Stimulated activated CD8-positive, alpha-beta memory T cell treated with anti-CD3 and anti-CD28 coated beads, Interleukin-4, amount 100 ng/mL, for 4 hours (primary cell): ENCODE measurements at places on chromosomes 1 and 21.

- no peak for DNase-seq
Measured at GRCh38 chr21:28758042-28758882, 234.4 kb downstream of the LTN1 start.

DNA sequence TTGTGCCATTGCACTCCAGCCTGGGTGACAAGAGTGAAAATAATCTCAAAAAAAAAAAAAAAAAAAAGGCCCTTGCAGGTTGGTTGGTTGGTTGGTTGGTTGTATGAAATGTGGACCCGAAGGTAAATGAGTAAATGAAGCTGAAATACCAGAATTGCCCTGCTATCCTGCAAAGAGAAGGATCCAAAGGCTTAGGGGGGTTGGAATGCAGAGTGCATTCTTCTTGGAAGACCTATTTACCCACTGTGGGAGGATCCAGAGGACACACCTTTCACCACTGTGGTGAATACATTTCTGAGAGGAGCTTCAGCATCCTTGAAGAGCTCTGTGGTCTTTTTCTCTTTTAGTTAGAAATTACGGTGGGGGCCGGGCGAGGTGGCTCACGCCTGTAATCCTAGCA lies 28.7 kb upstream of the EIF4G3 start:
- DNase-seq = no peak

- DNase-seq = no peak
Measured at GRCh38 chr1:98497497-98497896, 164.0 kb upstream of the SNX7 start.

DNA sequence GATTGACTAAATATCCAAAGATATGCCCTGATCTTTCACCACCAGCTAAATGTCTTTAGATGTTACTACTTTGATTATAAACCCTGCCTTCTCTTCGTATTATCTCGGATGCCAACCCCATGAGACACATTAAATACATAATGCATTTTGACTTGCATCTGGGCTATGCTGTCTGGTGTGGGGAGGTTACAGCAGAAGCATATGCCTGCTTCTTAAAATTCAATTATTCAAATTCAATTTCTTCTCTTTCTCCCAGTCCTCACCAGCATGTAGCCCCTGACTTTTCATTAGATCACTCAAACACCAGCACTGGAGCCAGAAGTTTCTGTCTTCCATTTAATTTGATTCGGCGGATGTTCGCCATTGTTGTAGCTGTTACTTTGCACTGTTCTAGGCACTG lies 360.7 kb upstream of the CAMK1G start:
- DNase-seq = no peak

DNA sequence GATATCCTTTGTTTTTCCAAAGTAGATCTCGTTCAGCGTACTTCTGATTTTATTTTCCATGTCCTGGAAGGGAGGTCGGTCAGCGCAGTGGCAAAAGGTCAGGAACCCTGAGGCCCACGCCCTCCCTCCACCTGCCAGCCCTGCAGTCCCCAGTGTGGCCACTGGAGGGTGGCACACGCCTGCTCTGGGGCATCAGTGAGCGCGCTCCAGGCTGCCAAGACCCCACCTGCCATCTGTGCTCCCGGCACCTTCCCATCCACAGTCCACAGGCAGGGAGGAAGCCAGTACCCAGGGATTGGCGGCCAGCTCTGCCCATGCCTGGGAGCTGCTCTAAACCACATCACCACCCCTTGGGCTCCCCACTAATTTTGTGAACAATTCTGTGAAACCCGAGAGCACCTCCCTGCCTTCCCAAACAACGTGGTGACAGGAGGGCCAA lies 32.3 kb downstream of the SLC66A1 start:
- no peak for DNase-seq

- no peak for DNase-seq
Measured at GRCh38 chr1:186760446-186760845, 68.3 kb upstream of the PLA2G4A start.

- DNase-seq = no peak
Measured at GRCh38 chr1:25664357-25665199, 48.0 kb downstream of the MAN1C1 start.

GRCh38 chr1:210328032-210328745 lies 513 bp upstream of the HHAT start:
- no peak for DNase-seq

GRCh38 chr1:208850442-208850841 lies 606.3 kb upstream of the PLXNA2 start:
- DNase-seq = no peak

DNA sequence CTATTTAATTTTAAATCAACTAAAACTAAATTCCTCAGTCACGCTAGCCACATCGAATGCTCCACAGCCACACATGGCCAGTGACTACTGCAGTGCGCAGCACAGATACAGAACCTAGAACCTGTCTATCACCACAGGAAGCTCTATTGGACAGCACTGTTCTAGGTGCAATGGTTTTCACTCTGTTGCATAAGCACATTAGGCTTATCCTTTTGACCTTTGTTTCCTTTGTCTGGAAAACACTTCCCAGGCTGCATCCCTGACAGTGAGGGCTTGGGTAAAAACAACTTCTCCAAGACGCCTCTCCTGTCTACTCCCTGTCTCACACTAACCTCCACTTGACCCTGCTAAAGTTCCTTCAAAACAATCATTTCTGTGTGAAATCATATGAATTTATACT lies 33.6 kb upstream of the RAP1GAP start:
- DNase-seq = no peak

DNA sequence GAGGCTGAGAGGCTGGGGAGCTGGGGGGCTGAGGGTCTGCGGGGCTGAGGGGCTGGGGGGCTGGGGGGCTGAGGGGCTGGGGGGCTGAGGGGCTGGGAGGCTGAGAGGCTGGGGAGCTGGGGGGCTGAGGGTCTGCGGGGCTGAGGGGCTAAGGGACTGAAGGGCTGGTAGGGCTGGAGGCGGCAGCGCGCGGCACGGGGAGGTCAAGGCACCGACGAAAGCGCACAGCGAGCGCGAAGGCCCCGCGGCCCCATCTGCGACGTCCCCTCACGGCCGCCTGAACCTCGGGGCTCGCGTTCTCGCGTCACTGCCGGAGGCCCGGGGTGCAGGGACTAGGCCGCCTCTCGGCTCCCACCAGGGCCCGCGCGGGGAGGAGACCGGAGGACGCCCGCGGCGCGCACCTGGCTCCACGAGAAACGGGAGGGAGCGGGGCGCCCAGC lies 356 bp downstream of the INTS11 start:
- DNase-seq = no peak

DNA sequence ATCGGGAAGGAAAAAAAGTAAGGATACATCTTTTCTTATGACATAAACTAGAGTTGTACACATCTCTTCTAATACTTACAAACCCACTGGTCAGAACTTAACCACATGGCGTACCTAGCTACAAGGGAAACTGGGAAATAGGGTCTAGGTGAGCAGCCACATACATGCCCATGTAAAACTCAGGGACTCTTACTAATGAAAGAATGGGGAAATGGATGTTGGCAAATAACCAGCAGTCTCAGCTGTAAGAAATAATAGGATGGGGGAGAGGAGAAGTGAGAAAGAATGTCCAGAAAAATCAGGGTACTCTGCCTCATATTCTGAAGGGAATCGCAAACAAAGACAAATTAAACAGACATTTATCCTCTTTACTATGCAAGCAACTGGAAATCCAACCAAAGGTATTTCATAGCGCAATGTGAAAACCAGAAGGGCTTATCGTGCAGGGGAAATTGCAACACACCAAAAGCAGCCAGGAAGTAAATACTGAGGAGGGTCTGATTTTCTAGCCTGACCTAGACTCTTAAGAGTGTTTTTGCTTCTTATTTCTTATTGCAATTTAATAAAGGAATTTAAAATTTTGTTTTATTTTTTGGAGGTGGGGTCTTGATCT lies 17.5 kb downstream of the GTF2B start:
- no peak for DNase-seq

DNA sequence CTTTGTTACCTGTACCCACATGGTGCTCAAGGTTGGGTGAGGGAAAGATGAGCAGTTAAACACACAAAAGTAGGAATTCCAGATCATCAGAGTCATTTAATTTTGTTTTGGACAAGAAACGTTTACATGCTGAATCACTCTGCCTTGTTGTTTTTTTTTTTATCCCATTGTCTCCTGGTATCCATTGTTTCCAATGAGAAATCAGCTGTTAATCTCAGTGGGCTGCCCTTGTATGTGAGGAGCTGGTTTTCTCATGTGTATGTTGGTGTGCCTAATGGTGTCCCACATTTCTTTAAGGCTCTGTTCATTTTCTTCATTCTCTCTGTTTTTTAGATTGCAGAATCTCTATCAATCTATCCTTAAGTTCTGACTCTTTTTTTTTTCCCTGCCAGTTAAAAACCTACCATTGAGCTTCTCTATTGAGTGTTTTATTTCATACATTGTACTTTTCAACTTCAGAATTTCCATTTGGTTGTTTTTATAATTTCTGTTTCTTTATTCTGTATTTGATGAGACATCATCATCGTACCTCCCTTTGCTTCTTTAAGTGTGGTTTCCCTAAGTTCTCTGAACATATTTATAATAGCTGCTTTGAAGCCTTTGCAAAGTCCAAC lies 8.8 kb upstream of the OBSCN start:
- DNase-seq = no peak

- DNase-seq = no peak
Measured at GRCh38 chr1:243734308-243734695, 115.7 kb downstream of the AKT3 start.

GRCh38 chr1:89466307-89466930 lies 58.2 kb upstream of the LRRC8B start:
- no peak for DNase-seq

DNA sequence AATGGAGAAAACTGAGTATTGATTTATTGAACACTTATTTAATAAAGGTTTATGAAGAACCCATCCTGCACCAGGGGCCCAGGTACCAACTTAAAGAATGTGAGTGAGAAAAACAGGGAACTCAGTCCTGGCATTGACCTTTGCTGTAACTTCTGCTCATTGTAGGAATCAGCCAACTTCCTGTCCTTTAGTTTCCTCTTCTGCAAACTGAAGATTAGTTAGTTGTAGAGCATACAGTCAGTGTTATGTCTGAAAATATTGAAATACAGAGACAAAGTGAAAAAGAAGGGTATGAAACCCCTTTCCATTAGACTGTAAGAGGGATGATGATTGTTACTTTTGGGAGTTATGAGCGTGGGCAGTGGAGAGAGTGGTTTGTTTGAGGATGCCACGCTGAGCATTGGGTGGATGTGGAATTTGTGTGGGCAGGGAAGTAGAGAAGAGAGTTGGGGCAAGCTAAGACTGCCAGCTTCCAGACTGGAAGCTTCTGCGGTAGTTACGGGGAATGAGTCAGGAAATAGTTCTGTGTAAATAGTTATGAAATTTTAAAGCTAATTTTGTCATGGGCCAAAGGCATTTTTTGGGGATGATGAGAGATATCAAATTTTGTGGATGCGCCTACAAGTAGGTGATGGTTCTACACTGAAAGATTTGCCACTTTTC lies 89.2 kb downstream of the GPR88 start:
- DNase-seq = no peak
